ENCODE measurements at places on chromosomes 13 and 19. TPM values are rescaled to one million over a fixed set of nuclear protein-coding genes. Genes with fewer than 3 reads are reported as not detected.

- no peak overlapping the region for H3K4me3 ChIP-seq
- DNase-seq, result no peak
- no peaks in the 10 kb centered on the region for H3K27me3 ChIP-seq
- H3K36me3 ChIP-seq, result peaks cover 19% of the 10 kb centered on the region
- H3K4me1 ChIP-seq, result peaks cover 13% of the 10 kb centered on the region
These were observed 4.7 kb downstream of the HNRNPA1L2 start for GRCh38 chr13:52646967-52647366.

- peak; percentile 53 for DNase-seq
- peak within 1 kb of the TSS; percentile 11 for H3K27ac ChIP-seq
- peak within 1 kb of the TSS; percentile 81 for H3K4me3 ChIP-seq
- peaks cover 15% of the 10 kb centered on the region for H3K27me3 ChIP-seq
- peaks cover 8% of the 10 kb centered on the region for H3K4me1 ChIP-seq
- peaks cover 3% of the 10 kb centered on the region for H3K36me3 ChIP-seq
These were observed at the start of gene SYDE1 for GRCh38 chr19:15107061-15108010. Gene SYDE1, plus strand, starts transcription at chr19:15107401. Its CDS starts 33 bp downstream, at chr19:15107434.

GRCh38 chr13:19567820-19568534 is 6.6 kb upstream of the TPTE2 start:
- no peaks in the 10 kb centered on the region for H3K4me1 ChIP-seq
- H3K27ac ChIP-seq, result no peak overlapping the region
- H3K4me3 ChIP-seq, result no peak overlapping the region
- peaks cover 1% of the 10 kb centered on the region for H3K36me3 ChIP-seq
- H3K27me3 ChIP-seq, result no peaks in the 10 kb centered on the region
- no peak for DNase-seq

DNA sequence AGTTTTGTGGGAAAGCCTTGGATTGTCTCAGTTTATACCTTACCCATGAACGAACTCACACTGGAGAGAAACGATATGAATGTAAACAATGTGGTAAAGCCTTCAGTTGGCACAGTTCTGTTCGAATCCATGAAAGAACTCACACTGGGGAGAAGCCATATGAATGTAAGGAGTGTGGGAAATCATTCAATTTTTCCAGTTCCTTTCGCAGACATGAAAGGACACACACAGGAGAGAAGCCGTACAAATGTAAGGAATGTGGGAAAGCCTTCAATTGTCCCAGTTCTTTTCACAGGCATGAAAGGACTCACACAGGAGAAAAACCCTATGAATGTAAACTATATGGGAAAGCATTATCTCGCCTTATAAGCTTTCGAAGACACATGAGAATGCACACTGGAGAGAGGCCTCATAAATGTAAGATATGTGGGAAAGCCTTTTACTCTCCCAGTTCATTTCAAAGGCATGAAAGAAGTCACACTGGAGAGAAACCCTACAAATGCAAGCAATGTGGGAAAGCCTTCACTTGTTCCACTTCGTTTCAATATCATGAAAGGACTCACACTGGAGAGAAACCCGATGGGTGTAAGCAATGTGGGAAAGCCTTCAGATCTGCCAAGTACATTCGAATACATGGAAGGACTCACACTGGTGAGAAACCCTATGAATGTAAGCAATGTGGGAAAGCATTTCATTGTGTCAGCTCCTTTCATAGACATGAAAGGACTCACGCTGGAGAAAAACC is 7.5 kb upstream of the ZNF440 start:
- DNase-seq, result no peak
- no peak overlapping the region for H3K27ac ChIP-seq
- peaks cover 19% of the 10 kb centered on the region for H3K36me3 ChIP-seq
- H3K4me3 ChIP-seq, result no peak overlapping the region

The TLE6 gene
- total RNA-seq, result 4.4 TPM
